ENCODE measurements at places on chromosomes 1 and 21.

GRCh38 chr1:162232034-162232711 is 144.5 kb downstream of the SPATA46 start:
- DNase-seq = no peak

DNA sequence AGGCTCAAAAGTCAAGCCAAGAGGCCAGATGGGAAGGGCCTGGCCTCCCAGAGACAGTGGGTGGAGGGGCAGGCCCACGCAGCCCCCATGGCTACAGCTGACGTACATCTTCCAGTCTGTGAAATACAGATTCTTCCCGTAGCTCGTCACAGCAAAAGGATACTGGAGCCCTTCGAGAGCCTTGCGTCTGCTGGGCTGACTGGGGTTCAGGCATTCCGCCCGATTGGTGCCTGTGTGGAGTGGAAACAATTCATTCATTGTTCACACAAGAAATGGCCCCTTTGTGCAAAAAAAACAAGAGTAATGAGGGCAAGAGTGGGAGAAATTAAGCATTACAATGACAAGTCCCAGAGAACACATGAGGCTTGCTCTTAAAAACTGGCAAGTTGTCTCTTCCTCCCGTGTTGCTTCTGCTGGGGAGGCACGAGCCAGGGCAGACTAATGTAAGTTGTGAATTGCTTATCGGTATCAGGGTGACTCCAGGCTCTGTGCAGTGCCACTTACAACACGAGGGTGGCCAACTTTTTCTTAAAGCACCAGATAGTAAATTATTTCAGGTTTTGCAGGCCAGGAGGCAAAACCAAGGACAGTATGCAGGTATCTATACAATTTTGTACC is 85.1 kb downstream of the NID1 start:
- no peak for DNase-seq

GRCh38 chr1:30786264-30786991 is 28.9 kb upstream of the LAPTM5 start:
- DNase-seq = no peak

DNA sequence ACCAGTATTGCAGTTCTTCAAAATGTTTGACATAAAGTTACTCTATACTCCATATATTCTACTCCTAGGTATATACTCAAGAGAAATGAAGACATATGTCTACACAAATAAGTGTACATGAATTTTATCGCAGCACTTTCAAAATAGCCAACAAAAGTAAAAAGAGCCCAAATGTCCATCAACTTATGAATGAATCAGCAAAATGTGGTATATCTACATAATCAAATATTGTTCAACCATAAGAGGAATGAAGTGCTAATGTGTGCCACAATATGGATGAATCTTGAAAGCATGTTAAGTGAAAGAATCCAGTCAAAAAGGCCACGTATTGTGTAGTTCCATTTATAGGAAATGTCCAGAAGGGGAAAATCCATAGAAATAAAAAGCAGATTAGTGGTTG is 98.6 kb upstream of the F3 start:
- no peak for DNase-seq

GRCh38 chr1:230681599-230681998 is 32.3 kb downstream of the AGT start:
- peak; percentile 53 for DNase-seq

DNA sequence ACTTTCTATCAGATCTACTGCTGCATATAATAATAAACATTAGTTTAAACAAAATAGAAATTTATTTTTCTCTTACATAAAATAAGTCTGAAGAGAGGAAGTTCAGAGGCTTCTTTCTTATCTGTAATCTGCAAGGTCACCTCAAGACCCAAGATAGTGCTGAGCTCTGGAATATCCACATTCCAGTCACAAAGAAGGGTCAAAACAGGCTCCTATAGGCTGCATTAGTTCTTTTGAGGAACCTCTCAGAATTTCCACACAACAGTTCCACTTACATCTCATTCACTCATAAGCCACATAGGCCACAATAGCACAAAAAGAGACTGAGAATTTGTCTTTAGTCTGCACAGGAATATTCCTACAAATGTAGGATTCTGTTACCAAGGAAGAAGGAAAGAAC is 15.4 kb downstream of the DYNLT5 start:
- no peak for DNase-seq

DNA sequence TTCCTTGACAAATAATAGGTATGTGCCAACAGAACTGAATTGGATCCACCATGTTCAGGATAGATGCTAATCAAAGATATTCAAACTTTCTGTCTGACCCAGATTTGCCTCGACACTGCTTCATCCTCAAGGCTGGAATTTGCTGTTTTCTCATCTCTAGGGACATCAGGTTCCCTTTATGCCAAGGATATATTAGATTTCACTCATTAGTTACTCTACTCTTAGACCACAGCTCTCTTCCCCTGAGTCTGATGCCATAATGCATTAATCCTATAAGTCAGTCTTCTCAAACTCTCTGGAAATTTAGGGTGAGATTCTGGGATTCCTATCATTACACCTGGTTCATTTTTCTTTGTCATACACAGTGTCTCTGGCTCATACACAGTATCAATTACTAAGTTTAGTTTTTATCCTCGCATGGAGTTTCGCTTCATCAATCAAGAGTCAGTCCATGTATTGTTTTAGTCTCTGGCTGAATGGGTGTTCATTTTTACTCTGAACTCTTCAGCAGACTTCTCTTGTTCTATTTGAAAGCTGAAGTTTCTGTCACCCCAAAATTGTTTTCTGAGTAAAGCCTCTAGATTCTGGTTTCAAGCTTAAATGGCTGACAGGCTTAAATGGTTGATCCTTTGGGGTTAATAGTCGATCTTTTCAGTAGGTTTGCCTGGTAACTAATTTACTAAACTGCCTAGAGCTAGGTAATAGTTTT is 9.3 kb upstream of the DCAF6 start:
- DNase-seq = no peak

DNA sequence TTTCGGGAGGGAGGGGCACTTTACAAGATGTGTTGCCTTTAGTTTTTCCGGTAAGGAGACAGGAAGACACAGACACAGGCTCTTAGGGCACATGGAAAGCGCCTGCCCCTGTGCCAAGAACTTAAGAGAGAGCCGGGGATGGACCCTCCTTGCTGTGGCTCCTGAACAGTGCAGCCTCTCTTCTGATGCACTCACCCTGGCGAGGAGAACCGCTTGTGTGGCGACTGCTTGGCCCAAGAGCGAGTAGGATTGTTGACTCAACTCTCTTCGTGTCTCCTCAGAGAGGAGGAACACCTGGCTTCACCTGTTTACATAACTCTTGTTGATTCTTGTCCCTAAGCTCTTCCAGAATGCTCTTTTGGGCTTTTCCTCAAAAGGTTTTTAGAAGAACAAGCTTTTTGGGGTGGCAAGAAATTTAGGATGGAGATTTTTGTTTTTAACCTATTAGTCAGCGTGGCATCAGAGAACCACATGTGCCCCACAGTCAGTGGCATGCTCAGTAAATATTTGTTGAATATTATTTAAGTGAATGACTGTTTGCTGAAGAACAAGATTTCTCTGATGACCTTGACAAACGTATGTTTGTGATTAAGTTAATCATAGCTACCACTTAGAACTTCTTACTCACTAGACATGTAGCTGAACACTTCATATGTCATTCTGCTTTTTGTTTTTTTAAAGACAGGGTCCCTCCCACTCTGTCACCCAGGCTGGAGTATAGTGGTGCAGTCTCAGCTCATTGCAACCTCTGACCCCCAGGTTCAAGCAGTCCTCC is 60.6 kb downstream of the NFIA start:
- DNase-seq = peak; percentile 69

GRCh38 chr21:46637952-46638746 is 2.7 kb downstream of the PRMT2 start:
- no peak for DNase-seq

DNA sequence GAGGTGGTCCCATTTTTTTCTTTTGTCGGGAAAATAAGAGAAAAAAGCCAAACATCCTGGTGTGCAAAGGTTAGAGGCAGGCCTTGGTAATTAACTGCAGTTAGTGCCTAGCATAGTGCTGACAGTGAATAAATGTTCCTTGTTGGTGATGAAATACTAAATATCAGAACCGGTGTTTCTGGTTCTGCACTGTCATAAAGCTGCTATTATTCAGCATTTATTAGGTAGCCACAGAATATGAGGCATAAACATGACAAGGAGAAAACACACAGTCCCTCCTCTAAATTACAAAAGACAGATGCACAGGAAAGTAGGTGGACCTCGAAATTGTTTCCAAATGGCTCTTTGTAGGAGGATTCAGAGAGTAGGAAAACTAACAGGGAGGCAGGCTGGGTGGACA is 122.0 kb upstream of the ADGRL2 start:
- peak; percentile 68 for DNase-seq

DNA sequence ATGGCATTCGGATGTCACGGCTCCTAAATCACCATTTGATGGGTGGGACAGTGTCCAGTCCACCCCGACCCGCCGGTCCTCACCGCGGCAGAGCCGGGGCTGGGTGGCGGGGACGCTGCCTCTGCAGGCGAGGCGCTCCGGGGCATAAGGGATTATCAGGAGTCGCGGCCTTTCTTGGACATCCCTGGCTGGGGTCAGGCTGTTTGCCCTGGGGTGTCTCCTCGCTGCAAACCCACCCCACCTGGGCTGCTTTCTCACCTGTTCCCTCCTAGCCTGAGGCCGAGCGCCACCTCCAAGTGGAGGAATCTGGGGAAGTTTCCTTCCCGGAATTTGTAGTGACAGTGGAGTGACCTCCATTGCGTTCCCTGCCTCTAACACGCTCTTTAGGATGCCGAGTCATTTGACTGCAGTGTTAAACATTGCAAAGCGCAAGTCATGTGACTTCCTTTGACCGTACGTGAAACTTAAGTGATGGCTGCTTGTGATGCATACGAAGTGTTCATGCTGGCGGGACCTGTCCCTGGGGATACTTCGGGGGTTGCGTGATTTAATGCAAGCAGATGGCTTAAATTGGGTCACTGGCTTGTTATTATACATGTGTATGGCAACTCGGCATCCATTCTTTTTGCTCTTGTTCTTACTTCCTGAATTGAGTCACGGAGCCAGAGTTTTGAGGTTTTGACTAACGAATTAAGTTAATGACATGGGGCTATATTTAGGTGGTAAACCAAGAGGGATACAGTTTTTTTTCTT is 536 bp downstream of the LGALS8 start:
- peak; percentile 70 for DNase-seq

- DNase-seq = no peak
Observed at GRCh38 chr1:68703921-68704354, 207.1 kb upstream of the DEPDC1 start.

GRCh38 chr1:58649555-58649954 is 50.3 kb downstream of the MYSM1 start:
- DNase-seq = no peak

GRCh38 chr1:235943581-235944114 is 76.9 kb upstream of the LYST start:
- DNase-seq = no peak

DNA sequence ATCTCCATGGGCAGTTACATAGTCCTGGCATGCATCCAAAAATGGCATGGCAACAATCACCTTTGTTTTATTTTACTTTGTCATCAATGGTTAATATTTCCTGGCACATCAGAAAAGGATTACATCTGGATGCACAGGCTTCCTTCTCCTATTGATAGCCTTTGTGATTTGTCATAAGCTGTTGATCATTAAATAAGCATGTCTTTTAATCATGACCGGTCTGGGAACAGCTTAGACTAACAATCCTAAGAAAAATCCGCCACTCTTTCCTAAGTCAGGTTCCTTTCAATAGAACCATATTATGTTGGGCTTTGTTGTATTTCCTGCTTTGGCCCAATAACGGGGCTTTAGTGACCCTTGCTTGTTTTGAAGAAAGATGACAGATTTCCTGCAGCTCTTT is 330.6 kb downstream of the DUSP10 start:
- DNase-seq = no peak

DNA sequence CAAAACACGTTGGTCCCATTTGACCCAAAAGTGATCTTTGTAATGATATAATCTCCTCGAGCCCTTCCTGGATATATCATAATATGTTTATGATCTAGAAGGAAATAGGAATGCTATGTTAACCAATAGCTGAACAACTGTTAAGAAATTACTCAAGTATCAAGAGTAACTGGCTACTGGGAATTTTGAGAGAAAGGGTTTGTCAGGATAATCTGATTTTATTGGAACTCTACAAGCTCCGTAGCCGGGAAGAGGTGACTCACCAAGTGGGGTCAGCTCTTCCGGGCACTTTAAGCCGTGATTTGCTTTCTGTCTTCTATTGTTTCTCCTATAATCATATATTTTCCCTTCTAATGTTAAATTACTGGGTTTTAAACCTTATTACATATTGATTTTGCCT is 250.5 kb upstream of the POGK start:
- DNase-seq = no peak

GRCh38 chr1:209023790-209024189 is 559.7 kb upstream of the CAMK1G start:
- no peak for DNase-seq

GRCh38 chr1:183546427-183546826 is 43.8 kb downstream of the NCF2 start:
- DNase-seq = no peak

DNA sequence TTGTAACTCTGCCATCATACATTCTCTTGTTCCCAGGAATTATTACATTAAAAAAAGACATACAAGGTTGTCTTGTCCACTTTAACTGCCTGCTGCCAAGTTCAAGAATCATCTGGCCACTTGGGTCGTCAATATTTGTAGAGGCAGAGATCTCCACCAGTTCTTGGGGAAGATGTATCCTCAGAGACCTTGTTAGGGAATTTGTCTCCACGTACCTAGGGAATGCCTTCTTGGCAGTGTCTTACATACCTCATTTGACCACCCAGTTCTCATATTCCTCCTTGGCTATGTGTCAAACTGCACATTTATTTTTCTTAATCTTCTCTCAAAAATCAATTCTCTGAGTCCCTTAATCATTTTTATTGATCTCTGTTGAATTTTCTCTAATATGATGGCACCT is 266.0 kb downstream of the SPATA17 start:
- DNase-seq = no peak

- DNase-seq = peak; percentile 32
Observed at GRCh38 chr21:16071092-16071491, 341.3 kb downstream of the USP25 start.

DNA sequence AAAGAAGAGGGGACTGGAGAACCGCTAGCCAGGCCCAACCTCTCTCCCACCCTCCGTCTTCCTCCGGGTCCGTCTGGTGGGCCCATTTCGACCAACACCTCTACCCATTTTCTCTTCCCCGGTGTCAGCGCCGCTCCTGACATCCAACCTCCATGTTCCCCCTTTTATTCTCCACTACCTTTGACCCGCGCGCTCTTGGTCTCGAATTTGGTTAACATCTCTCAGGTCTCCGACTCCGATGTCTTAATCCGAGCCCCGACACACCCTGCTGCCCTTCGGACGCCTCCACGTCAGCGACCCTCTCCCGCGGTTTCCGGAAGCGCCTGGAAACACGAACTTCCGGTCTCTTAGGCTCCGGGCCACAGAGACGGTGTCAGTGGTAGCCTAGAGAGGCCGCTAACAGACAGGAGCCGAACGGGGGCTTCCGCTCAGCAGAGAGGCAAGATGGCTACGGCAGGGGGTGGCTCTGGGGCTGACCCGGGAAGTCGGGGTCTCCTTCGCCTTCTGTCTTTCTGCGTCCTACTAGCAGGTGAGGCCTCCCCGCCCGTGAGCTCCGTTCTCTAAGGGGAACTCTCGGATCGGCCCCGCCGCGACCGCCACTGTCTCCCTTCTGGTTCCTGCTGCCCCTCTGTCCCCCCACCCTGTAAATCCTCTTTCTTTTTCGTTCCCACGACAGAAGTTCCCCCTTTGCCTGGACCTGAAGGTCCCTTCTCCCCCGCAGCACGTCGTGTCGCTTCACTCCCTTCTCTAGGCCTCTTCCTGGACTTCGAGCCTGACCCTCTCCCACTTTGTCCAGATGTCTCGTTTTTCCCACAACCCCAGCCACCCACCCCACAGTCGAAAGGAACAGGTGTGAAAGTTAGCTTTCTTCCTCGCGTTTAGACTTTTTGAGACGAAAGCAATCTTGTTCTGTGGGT is at the start of the genes COPA and NCSTN:
TSS of gene COPA (minus strand) at position 298 of the 917 bp plus-strand sequence. CDS start at position 218, 80 bp downstream.
TSS of gene NCSTN (plus strand) at position 431 of the 917 bp plus-strand sequence. CDS start at position 445, 14 bp downstream.
- peak; percentile 88 for DNase-seq
